Stimulated activated CD4-positive, alpha-beta T cell treated with anti-CD3 and anti-CD28 coated beads, Interleukin-4, amount 100 ng/mL, for 48 hours (primary cell): ENCODE measurements at places on chromosomes 13 and 19.

DNA sequence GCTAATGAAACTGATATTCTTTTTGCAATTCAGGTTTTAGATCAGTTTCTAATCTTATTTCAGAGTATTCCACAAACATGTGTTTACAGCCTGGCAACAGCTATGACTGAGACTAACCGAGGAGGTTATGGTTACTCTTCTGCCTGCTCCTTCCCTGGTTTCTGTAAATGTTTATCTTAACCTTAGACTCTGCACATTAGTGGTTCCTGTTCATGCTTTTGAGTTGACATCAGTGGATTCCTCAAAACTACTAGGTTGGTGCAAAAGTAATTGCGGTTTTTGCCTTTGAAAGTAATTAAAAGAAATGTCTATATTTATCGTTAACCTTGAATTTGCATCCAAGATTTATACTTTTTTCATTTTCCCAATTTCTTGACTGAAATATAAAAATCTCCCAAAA lies 237.0 kb upstream of the TSHZ3 start:
- no peak for DNase-seq

DNA sequence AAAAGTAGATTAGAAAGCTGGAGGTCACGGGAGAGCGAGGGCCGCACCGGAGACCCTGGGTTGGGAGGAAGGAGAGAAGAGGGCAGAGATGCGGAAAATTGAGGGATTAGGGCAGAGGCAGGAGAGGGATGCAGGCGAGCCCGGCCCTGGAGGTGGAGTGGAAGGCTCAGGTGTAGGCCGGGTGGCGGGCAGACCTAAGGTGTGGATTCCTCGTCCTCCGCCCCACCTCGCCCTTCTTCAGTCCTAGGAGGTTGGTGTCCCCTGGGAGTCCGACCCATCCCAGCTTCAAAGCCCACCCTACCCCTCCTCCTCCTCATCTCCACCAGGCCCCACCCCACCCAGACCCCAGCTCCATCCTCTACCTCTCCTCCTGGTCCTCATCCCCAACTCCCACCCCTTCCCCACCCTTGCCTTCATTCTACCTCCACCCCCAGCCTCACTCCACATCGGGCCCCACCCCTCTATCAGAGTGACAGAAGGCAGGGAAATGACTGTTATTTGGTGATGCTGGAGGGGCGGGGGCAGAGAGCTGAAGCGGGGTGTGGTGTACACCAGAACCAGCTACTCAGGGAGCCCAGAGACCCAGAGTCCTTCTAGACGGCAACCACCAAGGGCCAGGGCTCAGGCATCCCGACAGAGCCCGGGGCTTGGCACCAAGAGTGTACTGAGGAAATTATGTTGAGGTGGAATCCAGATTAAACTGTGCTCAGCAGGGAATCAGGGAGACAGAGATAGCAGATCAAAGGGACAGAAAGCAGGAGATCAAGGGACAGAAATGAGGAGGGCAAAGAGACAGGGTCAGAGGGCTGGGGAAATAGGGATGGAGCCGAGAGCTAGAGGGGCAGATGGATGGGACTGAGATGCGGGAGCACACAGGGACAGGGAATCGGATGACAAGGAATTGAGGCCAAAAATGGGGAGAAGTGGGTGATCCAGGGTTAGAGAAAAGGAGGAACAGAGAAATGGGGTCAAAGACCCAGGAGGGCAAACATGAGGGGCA lies 6.4 kb downstream of the ERFL start:
- DNase-seq: no peak

- no peak for DNase-seq
Measured at GRCh38 chr19:48248081-48248833, 7.5 kb downstream of the CARD8 start.

DNA sequence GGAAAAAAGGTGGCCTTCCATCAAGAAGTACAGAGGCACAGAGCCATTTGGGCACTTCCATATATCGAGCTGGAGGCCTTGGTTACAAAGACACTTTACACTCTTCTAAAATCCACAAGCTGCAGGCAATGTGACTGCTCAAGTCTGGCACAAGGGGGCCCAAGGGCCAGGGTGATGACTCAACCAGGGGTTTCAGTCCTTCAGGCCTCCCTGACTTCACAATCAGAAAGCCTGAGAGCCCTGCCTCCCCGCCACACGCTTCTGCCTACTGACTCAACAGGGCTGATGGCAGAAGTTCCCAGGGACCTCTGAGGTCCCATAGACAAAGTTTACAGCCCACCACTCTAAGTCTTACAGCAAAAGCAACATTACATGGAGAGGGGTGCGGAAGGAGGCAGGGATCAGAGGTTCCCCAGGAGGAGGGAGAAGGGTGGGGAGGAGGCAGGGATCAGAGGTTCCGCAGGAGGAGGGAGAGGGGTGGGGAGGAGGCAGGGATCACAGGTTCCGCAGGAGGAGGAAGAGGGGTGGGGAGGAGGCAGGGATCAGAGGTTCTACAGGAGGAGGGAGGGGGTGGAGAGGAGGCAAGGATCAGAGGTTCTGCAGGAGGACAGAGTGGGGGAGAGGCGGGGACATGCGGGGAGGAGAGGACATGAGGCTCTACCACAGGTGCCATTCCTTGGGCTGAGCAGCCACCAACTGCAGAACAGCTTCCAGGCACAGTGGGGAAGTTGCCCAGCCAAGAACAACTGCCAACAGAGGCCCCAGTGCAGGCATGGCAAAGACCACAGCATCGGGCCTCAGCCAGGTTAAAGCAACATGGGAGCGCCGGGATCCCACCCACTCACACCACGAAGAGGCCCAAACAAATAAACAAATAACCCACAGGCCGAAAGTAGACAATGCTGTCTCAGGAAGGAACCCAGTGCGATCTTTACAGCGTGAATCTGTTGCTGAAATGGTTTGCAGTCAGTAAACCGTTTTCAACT lies 52.0 kb downstream of the SLC7A1 start:
- peak; percentile 61 for DNase-seq

GRCh38 chr19:11971041-11971440 lies 6.2 kb downstream of the ZNF763 start:
- DNase-seq: no peak

- DNase-seq: no peak
Measured at GRCh38 chr19:1630012-1630411, 22.4 kb downstream of the TCF3 start.

DNA sequence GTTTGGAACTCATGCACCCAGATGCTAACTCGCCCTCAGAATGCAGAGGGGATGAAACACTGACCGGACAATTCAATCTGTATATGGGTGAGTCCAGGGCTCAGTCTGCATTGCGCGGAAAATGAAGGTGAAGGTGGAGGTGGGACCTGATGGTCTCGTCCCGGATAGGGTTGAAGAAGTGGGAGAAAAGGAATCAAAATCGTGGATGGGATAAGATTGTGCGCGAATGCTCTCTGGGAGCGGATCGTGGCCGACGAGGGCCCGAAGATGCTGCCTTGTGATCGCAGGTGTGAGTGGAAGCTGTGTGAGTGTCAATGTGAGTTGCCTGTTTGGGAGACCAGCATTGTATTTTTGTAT lies 594 bp upstream of the ZNF850 start:
- no peak for DNase-seq

- DNase-seq: no peak
Measured at GRCh38 chr19:17863520-17864182, 3.9 kb downstream of the RPL18A start.
